ENCODE measurements at places on chromosomes 1 and 21.

GRCh38 chr1:235783148-235783776 lies 83.4 kb downstream of the LYST start:
- DNase-seq = no peak

GRCh38 chr1:202176949-202177927 lies 16.4 kb upstream of the LGR6 start:
- no peak for DNase-seq

DNA sequence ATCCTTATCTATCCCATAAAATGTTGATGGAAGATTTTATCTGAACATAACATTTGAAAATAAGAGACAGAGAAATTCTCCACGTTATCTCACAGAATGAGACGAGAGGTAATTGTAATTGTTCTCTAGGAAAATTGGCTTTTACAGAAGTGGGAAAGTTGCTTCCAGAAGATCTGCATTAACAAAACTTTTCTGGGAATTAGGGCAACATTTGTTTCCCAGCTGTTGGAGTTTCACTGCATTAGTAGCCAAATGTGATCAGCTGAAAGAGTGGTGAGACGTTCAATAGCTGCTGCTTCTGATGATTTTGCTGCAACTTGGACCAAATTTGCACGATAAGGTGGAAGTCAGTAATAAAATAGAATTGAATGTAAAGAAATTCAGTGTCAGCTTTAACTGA lies 7.6 kb downstream of the CHODL start:
- no peak for DNase-seq

- DNase-seq = no peak
These were observed 96.6 kb downstream of the FGGY start for GRCh38 chr1:59393211-59394180.

DNA sequence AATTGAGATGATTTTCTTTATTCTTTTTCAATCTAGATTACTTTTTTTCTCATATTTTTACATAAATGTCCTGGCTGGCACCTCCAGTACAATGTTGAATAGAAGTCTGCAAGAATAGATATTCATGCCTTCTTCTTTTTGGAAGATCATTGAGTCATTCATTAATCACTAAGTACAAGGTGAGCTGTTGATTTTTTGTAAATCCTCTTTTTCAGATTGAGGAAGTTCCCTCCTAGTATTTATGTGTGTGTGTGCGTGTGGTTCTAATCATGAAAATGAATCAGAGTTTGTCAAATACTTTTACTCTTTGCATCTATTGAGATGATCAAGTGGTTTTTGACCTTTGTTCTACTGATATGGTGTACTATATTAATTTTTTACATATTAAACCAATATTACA lies 859.3 kb downstream of the KCNT2 start:
- no peak for DNase-seq

DNA sequence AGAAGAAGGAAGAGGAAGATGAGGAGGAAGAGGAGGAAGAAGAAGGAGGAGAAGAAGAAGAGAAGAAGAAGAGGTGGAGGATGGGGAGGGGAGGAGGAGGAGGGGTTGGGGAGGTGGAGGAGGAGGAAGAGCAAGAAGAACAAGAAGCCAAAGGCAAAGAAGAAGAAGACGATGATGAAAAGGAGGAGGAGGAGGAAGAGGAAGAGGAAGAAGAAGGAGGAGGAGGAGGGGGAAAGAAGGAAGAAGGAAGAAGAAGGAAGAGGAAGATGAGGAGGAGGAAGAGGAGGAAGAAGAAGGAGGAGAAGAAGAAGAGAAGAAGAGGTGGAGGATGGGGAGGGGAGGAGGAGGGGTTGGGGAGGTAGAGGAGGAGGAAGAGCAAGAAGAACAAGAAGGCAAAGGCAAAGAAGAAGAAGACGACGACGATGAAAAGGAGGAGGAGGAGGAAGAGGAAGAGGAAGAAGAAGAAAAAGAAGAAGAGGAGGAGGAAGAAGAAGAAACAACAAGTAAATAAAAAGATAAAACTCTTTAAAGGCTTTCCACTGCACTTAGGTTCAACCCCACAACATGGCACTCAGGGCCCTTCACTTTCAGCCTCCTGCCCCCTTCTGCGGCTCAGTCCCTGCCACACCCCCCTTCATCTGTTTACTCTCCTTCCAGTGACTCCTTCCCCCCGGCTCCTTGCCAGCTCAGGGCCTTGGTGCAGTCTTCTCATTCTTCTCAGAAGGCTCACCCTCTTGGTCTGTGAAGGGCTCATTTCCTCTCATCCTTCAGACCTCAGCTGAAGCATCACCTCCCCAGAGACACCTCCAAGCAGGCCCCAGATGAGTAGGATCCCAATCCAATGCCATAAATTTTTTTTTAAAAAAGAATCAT lies 114.0 kb downstream of the KCNN3 start:
- no peak for DNase-seq

DNA sequence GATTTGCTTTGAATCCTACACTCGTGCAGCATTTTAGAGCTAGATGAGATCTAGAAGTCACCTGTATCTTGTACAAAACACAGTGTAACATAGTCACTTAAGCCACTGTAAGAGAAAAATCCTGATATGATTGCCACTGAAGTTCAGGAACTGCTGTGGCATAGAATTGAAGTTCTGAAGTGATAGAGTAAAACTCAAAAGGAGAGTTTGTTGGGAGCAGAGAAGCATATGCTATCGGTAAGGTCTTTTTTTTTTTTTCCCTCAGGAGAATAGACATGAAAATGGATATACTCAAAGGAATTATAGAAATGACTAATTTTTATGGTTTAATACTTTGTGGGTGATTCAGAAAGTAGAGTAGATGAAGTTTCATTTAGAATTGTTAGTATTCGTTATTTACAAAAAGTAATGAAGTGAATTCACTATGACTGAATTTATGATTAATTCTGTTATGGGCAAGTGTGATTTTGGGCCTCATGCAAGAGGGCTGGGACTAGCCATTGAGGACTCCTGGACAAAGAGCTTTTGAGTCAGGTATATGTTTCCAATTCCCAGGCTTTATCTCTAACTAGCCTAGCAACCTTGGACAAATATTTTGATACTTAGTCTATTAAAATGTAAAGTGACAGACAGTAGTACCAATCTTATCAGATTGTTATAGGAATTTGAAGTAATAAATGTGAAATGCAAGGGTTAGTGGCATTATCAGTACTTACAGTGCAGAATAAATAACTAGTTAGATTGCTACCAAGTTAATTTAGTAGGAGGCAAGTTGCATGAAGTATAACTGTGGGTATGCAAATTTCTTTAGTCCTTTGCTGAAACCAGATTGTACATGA lies 3.1 kb downstream of the KCTD3 start:
- DNase-seq = no peak

- DNase-seq = peak; percentile 64
These were observed 102.5 kb upstream of the TARDBP start for GRCh38 chr1:10909697-10910680.

- no peak for DNase-seq
These were observed 13.6 kb downstream of the GRIK3 start for GRCh38 chr1:37020653-37021277.

DNA sequence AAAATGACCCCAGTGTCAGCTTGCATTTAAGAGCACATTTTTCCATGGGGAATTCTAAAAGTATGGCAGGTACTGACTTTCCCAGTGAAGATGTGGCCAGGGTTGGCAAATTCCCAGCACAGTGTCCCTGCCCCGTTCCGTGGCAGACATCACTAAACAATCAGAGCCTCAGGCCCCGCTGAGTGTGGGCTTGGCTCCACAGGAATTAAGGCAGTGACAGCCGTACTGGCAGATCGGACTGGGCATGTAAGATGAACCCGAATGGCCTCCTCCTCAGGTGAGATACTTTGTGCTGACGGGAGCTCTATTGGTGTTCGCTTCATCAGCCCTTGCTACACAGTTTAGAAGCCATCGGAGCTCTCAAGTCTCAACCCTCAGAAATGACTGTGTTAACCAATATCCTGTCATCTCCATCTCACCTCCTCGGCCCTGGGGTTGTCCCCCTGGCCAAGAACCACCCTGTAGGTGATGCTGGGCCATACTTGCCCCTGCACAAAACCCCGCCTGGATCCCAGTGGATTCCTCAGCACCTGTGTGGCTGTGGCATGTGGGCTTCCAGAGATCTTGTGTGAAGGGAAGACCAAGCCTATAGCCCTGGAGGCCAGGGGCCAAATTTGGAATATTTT lies 29.0 kb upstream of the ABCG1 start:
- no peak for DNase-seq

Data from activated T-helper 1 cell treated with anti-CD3 and anti-CD28 coated beads, Interleukin-2, amount 50 U/mL, for 16 hours (primary cell).